ENCODE measurements at places on chromosomes 6 and 20. TPM values are rescaled to one million over a fixed set of nuclear protein-coding genes. Genes with fewer than 3 reads are reported as not detected.

- no peak for DNase-seq
Measured at GRCh38 chr6:143700684-143701348, 23.1 kb downstream of the PHACTR2 start.

The TRAPPC3L gene
- not detected for total RNA-seq

- no peak for DNase-seq
Measured at GRCh38 chr20:3328501-3328900, 79.0 kb downstream of the DNAAF9 start.

- DNase-seq, result no peak
Measured at GRCh38 chr20:49445176-49445575, 37.3 kb downstream of the KCNB1 start.

DNA sequence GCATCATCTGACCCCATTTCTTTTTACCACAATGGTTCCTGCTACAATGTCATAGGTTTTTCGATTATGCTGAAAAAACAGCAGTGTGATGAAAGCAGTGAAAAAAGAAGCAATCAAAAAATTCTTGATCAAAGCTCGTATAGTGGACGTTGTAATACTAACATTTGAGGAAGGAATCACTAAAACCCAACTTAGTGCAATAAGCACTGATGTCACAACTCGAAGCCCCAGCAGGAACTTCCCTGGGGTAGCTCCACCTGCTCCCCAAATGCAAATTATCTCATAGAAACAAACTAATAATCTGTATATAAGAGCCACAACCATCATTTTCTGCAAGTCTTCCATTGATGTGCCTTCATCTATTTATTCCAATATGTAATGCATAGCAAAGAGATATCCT is 285.6 kb upstream of the SGK1 start:
- DNase-seq, result no peak
